ENCODE measurements at places on chromosomes 1 and 21.

DNA sequence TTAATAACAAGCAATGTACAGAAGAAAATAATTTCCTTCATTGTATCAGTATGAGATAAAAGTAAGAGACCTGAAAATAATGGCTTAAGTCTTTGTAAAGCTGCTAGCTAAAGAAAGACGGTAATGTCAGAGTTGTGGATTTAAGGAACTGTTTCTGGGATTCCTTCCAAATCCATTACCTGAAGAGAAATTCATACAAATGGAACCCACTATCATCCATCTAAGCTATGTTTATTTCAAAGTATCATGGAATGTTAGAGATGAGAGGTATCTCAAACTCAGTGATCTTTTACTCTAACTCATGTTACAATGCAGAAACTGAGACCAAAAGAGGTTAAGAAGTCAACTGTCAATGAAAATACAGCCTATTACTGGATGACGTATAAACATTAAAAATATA lies 197.7 kb downstream of the DENND1B start:
- DNase-seq: no peak

GRCh38 chr1:94024104-94024792 lies 96.7 kb downstream of the ABCA4 start:
- DNase-seq: no peak

- DNase-seq: no peak
These were observed 233.9 kb downstream of the PTPRU start for GRCh38 chr1:29470087-29470787.

- no peak for DNase-seq
These were observed 355.1 kb downstream of the NPHP4 start for GRCh38 chr1:5637171-5637570.

DNA sequence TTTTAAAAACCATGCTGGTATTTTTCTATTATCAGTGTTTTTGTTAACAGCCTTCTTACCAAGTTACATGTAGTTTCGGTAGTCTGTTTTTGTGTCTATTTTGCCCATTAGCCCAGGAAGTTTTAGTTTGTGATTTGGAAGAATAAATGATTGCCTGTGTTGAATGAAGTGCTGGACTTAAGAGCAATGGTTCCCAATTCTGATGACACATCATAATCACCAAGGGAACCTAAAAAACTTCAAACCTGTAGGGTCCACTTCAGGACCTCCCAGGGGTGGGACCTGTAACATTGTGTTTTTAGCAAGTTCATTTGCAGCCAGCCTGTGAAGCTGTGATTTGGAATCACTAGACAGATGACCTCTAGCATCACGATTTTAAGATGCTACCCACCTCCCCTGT lies 43.0 kb upstream of the ST6GALNAC3 start:
- DNase-seq: no peak

- no peak for DNase-seq
These were observed 181.9 kb downstream of the FGGY start for GRCh38 chr1:59478822-59479221.

GRCh38 chr1:43861337-43861736 lies 72.3 kb upstream of the ARTN start:
- no peak for DNase-seq
